ENCODE measurements at places on chromosomes 7 and 10.

- no peak for DNase-seq
Measured at GRCh38 chr10:34433241-34434076, 381.6 kb downstream of the PARD3 start.

- no peak for DNase-seq
Measured at GRCh38 chr10:13396369-13396768, 48.3 kb upstream of the SEPHS1 start.

- DNase-seq, result no peak
Measured at GRCh38 chr7:41116337-41116736, 586.6 kb downstream of the INHBA start.

GRCh38 chr10:29648114-29648982 lies 13.6 kb upstream of the SVIL start:
- no peak for DNase-seq

DNA sequence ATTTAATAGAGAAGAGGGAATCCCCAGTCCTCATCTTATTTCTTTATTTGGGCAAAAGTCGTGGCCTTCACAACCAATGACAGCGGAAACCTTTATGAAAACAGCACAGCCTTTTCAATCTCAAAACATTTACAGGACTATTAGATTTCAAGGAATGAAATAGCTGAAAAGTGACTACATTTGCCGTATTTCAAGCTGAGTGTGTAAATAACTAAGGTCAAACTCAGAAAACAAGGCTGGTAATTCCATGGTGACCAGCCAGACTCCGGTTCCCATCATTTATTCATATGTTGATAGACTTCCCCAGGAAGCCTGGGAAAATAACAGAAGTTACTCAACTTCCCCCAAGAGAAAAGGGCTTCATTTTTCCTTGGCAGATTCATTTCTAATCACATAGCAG lies 457.3 kb upstream of the NFE2L3 start:
- no peak for DNase-seq

Data from left renal pelvis (tissue), 4 donors.